ENCODE measurements at places on chromosomes 16 and 17.

DNA sequence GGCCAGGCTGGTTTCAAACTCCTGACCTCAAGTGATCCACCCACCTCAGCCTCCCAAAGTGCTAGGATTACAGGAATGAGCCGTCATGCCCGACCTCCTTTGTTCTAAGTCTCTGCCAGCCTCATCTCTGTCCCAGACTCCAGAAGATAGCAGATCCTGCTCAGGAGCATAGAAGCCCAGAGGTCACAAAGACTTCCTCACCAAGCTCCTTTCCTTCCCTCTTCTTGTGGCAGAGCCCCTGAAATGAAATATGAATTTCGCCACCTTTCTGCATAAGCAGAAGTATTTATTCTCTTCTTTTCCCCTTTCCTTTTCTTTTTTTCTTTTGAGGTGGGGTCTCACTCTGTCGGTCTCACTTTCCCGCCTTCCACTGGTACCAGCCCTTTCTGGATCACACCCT lies 11.5 kb upstream of the PIPOX start:
- no peak for DNase-seq

GRCh38 chr16:4338125-4338582 lies 13.0 kb downstream of the PAM16 start:
- DNase-seq = no peak

GRCh38 chr17:82345151-82345976 lies 11.8 kb upstream of the SECTM1 start:
- DNase-seq = no peak

GRCh38 chr17:36036235-36036634 lies 18.5 kb upstream of the CCL23 start:
- no peak for DNase-seq

DNA sequence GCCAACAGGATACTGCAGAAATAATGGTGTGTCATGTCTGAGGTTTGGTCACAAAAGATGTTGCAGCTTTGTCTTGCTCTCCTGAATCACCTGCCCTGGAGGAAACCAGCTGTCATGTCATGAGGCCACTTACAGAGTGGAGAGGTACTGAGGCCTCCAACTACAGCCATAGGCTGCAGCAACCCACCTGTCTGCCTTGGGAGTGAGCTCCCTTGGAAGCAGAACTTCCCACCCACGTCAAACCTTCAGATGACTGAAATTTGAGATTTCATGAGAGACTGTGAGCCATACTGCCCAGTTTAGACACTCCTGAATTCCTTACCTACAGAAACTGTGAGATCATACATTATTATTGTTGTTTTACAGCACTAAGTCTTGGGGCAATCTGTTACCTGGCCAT lies 475.9 kb downstream of the HS3ST3B1 start:
- DNase-seq = no peak
